ENCODE measurements at places on chromosomes 1 and 21.

DNA sequence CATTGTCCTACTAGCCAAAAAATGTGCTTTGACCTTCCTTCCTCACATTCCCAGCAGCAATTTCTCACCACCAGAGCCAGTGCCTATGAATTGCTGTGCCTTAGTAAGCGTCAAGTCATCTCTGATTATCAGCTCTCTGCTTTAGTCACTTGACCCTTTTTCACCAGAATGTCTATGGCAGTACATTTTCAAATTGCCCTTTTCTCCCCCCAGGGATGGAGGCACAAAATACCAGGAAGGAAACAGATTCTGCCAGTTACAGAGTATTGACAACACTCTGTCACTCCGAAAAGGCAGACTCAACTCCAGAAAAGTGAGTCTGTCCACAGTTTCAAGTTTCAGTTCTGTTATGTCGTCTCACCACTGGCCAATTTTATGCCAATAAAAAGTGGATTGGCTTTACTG is 167.4 kb downstream of the TNFSF18 start:
- no peak for DNase-seq

DNA sequence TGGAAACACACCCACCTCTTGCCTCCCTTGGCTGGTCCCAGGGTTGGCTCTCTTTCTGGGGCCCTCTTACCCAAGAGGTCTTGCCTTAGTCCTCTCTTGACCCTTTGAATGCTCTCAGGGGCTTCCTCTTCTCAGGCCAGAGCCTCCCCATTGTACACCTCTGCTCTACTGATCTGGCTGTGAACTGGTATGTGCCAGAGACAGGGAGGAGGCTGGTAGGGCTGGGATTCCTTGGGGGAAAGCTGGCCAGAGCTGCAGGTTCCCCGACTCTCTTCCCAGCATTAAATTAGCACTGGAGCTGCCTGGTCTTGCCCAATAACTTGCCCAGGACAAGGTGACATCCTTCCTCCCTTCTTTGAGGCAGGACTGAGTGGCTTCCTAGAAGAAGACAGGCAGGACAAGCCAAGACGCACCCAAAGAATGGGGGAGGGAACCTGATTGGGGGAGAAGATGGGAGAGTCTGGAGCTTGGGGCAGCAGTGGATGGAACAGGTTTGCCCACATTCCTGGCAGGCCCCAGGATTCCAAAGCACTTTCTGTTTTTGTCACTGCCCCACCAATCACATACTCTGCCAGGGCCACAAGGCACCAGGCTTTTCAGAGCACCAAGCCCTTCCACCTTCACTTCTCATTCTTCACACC is 37.2 kb upstream of the CITED4 start:
- DNase-seq = no peak

GRCh38 chr1:12143631-12144155 is 23.1 kb upstream of the TNFRSF1B start:
- DNase-seq = peak; percentile 39

GRCh38 chr1:165436994-165437393 is 7.9 kb downstream of the RXRG start:
- DNase-seq = no peak

DNA sequence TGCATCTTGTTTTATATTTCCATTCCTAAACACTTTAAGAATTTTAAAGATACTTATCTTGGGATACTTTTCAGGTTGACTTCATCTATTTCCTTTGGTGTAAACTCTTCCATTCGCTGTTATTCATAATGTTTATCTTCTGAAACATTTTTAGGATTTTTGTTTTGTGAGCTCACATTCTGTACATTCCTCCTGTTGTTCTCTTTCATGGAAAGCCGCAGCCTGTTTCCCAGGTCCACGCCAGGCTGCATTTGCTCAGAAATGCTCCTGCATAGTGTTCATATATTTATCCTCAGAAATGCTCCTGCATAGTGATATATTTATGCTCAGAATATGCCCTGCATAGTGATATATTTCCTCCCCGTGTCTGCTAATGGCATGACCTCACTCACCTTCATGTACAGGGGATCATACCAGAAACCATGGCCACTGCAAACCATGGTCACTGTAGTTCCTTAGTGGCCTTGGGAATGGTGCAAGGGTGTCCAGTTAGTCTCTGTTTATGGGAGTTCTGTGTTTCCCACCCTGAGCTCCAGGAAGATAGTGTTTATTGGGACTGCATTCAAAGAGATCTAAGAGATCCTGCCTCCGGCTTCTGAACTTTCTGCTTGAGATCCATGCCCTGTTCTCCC is 153.9 kb upstream of the GREM2 start:
- no peak for DNase-seq

- no peak for DNase-seq
Observed at GRCh38 chr1:25793585-25794170, 6.3 kb upstream of the SELENON start.

- no peak for DNase-seq
Observed at GRCh38 chr1:161843156-161843555, 77.0 kb downstream of the ATF6 start.

GRCh38 chr1:190373705-190374336 is 103.8 kb downstream of the BRINP3 start:
- DNase-seq = no peak

- peak; percentile 12 for DNase-seq
Observed at GRCh38 chr1:32924881-32925344, 23.7 kb upstream of the TMEM54 start.

- no peak for DNase-seq
Observed at GRCh38 chr1:36753451-36753850, 270.7 kb upstream of the CSF3R start.

DNA sequence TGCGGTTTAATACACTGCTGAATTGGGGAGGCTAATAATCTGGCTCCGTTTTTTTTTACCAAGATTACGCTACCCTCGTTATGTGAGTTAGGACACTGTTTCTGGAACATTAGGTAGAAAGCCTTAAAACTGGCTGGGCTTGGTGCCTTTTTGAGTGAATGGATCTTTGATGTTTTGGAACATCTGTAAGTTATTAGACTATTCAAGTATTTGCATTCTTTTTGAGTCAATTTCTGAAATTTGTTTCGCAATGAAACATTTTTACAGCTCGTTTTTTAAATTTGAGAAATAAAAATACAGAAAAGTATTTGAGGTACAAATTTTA is 106.9 kb downstream of the LTN1 start:
- DNase-seq = no peak

GRCh38 chr1:228068359-228068758 is 14.1 kb upstream of the ARF1 start:
- DNase-seq = no peak

- DNase-seq = no peak
Observed at GRCh38 chr1:58308206-58308605, 238.3 kb downstream of the OMA1 start.

- DNase-seq = no peak
Observed at GRCh38 chr1:3992103-3992556, 92.1 kb upstream of the C1orf174 start.

All from activated naive CD4-positive, alpha-beta T cell treated with Interleukin-2 at 50 U/mL for 16 hours (primary cell).